ENCODE measurements at places on chromosomes 4 and X. TPM values are rescaled to one million over a fixed set of nuclear protein-coding genes. Genes with fewer than 3 reads are reported as not detected.

DNA sequence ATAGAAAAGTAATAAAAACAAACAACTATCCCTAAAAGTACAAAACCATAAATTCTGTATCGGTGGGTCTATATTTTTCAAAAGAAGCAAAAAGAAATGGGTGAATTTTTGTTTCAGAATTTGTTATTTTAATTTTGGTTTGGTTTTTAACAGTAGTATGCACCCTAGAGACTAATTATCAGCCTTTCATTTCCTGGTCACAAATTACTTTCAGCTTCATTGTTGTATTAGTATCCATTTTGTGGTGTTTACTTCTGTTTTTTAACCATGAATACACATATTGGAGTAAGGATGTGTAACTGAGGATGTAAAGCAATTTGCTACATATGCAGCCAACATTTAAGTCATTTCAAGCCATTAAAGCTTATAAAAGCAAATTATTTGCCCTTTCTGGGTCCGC, 97.8 kb downstream of the LUZP4 start:
- no peak for DNase-seq

DNA sequence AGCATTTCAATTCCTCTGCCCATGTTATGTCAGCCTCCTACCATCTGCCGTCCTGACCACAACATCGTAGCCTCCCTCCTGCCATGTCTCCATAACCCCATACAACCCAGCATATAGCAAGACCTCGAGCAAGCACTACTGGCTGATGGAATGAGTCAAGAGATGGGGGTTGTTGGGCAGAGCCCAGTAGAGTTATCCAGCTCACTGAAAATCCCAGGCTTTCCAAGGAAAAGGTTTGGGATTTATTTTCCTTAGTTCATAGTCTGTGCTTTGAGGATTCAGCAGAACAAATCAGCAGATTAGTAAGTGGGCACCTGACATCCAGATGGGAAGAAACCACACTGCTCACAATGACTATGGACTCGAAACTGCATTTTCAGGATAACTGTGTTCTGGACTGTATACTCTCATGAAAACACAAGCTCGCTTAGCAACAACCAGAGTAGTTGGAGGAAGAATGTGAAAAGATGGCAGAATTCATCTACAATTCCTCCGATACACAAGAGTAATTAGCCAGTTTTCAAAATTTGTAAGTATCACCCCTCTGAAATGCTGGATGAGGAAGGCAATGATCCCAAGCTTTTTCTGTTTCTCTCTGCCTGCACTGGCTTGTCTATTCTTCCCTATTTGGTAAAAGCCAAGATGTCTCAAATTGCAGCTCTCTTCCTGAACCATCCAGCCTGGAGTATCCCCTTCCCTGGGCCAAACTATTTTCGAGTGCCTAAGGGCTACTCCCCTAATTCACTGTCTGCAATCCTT, 186.2 kb upstream of the TBL1X start:
- no peak for DNase-seq

PITX2 gene
- not detected for total RNA-seq

DNA sequence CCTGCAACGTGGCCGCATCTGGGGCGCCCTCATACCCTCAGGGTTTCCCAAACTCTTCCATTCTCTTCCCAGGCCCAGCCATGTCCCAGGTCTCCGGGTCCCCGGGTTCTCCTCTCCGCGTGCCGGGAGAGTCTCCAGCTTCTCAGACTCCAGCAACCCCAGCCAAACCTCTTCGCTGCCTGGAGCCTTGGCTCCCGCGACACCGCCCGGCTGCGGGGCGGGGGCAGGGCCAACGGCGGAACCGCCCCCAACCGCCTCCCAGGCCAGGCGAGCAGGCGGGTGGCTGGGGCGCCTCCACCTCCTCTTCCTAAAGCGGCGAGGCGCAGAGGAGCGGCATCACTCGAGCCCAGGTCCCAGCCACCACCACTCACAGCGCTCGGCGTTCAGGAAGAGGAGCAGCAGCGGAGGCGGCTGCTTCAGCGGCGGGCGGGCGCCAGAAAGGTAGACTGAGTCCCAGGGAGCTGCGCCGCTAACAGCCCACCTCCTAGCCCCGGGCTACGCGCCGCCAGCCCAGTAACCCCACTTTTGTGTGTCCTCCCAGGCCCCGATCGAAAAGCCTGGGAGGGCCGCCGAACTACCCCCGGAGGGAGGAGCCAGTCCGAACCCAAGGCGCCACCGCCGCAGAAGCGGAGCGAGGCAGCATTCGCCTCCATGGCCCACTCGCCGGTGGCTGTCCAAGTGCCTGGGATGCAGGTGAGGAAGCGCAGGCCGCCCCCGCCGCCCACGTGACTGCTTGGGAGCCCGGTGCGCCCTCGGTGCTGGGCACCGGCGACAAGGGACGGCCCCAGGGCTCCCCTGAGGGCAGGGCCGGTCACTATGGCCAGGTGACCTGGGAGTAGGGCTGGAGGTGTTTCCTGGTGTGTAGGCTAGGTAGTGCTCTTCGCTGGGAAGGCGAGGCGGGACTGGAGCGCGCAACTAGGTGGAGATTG, at the start of gene STK26:
Gene STK26 (plus strand): TSS at position 336 of the 929 bp plus-strand sequence. CDS start 316 bp downstream, at position 652.
- peak; percentile 70 for DNase-seq

DNA sequence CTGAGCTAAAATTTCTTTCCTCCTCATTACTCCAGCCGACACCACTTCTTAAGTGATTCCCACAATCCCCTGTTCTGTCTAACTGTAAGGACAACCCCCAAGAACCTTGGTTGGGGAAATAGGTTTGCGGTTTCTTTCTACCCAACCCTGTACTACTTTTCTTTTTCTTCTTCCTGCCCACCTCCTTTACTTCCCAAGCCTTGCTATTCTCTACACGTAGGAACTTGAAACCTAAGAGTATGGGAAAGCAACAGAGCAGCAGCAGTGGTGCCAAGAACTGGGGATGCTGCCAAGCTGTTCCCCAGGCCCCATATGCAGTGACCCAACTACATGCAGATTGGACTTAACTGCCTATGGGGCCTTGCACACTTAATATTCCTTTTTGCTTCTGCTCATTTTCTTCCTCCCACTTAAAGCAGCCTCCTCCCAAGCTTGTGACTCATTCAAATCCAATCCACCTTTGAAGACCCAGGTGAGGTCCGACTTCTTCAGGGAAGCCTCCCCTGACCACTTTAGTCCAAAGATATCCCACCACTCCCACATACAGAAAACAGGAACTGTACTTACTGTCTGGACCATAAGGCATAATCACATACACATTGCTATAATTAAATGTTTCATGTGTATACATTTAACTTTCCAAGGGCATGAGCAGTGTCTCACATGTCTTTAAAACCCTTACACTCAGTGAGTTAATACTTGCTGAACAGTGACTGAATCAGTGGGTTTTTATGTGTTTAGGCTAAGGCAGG, 1.7 kb downstream of the FAM120C start:
- DNase-seq = no peak

- DNase-seq = no peak
These were observed 42.4 kb upstream of the AGA start for GRCh38 chr4:177484613-177485021.

DNA sequence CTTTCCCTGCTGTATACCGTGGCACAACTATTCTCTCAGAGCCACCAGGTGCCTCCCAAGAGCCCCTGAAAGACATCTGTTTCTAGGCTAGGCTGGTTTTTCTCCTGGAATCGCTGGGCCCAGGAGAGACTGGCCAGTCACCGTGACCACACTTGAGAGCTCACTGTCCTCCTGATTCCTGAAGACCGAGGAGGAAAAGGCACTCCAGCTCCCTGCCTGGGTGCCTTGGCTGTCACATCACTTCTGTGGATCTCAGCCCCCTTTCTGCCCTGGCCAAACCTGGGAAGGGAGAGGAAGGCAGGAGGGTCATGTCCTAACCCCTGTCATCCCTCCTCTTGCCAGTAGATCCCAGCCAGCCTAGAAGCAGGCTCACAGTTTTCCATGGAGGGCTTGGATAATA, 54.7 kb upstream of the LAS1L start:
- no peak for DNase-seq

DNA sequence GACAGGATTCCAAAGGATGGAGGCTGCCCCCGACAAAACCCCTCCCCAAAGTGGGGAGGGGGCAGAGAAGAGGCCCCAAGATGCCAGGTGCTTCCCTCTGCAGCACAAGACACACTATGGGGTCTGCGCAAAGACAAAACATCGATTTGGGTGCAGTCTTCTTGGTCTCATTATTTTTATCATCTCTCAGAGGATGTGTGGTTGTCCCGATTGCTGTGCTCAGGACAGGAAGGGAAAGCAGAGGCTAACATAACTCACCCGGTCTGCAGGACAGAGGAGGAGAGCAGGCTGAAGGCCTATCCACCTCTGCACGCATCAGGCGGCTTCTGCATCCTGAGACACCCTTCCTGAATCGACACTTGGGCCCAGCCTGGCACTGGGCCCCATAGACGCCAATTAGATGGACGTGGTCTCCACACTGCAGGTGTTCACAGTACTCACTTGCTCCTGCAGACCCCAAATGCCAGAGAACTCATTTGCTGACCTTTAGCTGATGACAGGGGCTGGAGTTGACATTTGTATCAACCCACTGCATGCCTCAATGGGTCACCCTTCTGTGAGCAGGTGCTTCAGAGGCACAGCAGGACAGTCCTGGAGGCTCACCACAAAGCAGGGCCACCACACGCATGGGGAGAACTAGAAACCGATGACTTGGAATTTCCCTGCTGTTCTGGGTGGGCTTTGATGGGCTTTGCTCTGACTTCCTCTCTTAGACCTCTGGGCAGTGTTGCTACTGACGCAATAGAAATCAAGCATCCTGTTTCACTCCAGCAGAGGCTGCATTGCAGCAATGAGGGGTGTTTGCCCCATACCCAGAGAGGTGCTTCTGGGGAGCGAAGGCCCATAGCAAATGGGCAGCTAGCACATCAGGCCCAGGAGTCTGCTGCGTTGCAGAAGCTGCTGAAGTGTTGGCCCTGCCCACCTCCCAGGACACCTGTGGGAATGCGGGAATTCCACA, 96.3 kb upstream of the ENPP6 start:
- no peak for DNase-seq

DNA sequence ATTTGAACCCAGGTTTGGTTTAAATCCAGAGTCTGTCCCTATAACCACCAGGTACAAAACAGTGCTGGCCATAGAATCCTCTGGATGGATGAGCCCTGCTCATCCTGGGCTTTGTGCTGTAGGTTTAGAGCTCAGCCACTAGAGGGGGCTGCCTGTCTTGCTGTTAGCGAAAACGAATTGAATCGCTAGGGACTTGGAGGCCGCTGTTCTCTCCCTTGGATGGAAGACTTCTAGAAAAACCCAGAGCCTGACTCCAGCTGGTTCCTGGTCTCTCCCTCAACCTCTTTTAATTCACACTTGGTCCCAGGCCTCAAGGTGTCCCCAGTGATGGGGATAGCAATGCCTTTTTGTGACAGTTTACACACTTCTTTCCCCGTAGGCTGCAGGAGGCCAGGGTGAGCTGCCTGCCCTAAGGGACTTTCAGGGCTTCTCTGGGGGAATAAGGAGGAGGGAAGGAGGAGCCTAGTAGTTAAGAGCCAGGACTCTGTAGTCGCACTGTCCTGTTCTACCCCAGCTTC, 8.7 kb downstream of the RIPPLY1 start:
- DNase-seq = peak; percentile 32

DNA sequence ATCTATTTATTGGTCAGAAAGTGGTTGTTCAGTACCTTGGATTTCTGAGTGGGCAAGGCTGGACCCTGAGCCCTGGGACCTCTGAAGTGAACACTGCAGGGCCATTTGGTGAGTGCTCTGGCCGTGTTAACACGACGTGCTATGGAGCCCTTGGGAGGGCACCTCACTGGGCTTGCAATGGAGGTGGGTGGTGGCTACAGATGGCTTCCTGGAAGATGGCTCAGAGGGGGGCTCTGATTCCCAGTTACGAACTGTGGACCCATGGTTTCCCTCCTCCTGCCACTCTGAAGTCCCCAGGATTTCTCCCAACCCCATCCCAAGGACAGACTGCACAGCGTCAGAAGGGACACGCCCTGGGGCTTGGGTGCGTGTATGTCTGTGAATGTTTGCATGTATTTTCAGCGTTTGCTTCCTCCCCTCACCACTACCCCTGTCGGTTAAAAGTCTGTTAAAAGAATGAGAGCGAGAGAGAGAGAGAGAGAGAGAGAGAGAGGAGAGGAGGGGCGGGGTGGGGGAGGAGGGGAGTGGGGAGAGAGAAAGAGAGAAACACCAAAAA, 3.7 kb upstream of the RHOH start:
- DNase-seq = no peak

DNA sequence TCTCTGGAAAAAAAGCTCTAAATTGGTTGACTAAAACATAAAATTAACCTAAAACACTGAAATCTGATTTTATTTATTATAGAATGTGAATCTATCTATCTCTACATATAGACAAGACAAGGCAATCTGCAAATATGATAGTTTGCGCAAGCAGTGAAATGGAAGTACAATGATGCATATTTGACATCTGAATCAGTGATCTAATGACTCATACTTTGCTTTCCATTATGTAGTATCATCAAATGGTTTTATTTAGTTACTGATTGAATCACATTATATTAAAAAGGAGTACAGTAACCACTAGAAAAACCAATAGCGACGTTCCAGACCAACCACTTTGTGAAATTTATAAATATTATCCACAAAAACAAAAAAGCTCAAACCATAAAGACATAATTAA, 1969.3 kb downstream of the PCDH7 start:
- no peak for DNase-seq

- DNase-seq = no peak
These were observed 80.3 kb downstream of the PPEF2 start for GRCh38 chr4:75821966-75822365.

- DNase-seq = no peak
These were observed 19.1 kb upstream of the CXCL11 start for GRCh38 chr4:76055016-76055415.

DNA sequence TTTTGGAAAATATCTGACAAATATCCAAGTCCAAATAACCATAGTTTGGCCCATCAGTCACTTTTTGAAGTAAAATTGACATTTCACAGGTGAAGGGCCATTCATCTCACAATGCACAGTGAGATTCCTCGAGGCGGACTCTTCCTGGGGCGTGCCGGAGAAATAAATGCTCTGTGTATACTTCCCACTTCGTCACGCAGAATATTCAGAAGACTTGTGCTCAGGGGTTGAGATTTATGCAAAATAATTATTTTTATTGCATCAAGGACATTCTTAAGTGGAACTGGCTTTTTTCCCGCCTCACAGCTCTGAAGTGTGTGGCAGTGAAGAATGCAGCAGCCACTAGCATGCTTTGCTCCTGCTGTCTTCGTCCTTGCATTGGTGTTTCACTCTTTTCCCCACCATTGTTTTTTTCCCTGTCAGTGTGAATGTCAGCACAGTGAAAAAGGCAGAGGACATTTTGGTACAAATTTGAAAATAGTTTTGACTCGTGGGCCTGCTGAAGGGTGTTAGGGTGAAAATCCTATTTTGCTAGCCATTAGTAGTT, 70.6 kb downstream of the FAM193A start:
- no peak for DNase-seq

Data from activated T-cell treated with anti-CD3 and anti-CD28 coated beads, Interleukin-2, amount 50 U/mL, for 4 hours (primary cell).